Endothelial cell (in vitro differentiated cells): ENCODE measurements at places on chromosomes 12 and 14.

- H3K4me1 ChIP-seq: peaks cover 37% of the 10 kb centered on the region
- H3K4me3 ChIP-seq: no peak overlapping the region
- peak; percentile 47 for DNase-seq
- peaks cover 8% of the 10 kb centered on the region for H3K27me3 ChIP-seq
- H3K27ac ChIP-seq: no peak overlapping the region
- peaks cover 10% of the 10 kb centered on the region for H3K36me3 ChIP-seq
These were observed 499 bp downstream of the TOGARAM1 start for GRCh38 chr14:44962334-44963043.

DNA sequence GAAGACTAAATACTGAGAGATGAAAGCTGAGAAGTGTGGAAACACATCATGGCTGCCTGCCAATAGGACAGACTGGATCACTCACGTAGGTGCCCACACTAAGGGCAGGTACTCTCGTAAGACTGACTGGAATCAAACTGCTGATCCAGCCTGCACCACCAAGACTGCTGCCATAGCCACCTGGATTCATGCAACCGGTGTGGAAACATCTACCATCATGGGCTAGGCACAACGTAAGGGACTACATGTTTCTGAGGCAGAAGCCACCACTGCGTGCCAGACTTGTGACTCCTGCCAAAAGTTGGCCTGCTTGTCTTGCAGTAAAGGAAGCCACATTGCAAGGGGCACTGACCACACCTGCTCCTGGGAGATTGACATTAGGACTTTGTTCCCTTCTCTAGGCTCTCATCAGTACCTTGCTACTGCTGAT is 3.8 kb downstream of the POMT2 start:
- H3K36me3 ChIP-seq: peaks cover 4% of the 10 kb centered on the region
- no peak overlapping the region for H3K27ac ChIP-seq
- no peak overlapping the region for H3K4me3 ChIP-seq
- DNase-seq: no peak
- H3K27me3 ChIP-seq: peaks cover 14% of the 10 kb centered on the region
- peaks cover 13% of the 10 kb centered on the region for H3K4me1 ChIP-seq

GRCh38 chr14:95500201-95500681 is 16.2 kb downstream of the SYNE3 start:
- H3K27me3 ChIP-seq: peaks cover 1% of the 10 kb centered on the region
- H3K4me3 ChIP-seq: no peak overlapping the region
- H3K36me3 ChIP-seq: no peaks in the 10 kb centered on the region
- peaks cover 9% of the 10 kb centered on the region for H3K4me1 ChIP-seq
- DNase-seq: no peak

DNA sequence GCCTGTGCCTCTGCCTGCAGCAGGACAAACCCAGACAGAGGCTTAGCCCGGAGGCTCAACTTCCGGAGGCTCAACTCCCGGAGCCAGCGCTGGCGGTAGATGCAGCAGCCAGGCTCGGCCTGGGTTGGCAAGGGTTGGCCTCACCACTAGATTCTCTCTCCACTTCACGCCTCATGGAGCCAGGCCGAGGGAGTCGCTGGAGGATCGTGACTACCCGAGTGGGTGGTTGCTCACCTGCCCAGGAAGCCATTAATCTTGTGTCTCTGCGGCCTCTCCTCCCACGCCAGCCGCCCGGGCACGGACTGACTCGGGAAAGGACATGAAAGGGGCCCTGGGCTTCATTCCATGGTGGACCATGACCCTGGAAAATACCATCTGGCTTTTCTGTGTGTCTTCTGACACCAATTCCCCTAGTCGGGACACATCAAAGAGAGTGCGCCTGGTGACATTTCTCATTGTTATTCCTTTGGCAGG is 20.8 kb downstream of the ESRRB start:
- peaks cover 4% of the 10 kb centered on the region for H3K4me1 ChIP-seq
- no peak overlapping the region for H3K27ac ChIP-seq
- DNase-seq: no peak
- no peaks in the 10 kb centered on the region for H3K36me3 ChIP-seq
